ENCODE measurements at places on chromosomes 2 and 18.

GRCh38 chr2:156005999-156006712 lies 326.4 kb downstream of the NR4A2 start:
- no peak for DNase-seq

GRCh38 chr2:126658905-126659561 lies 3.1 kb downstream of the GYPC start:
- peak; percentile 93 for DNase-seq

DNA sequence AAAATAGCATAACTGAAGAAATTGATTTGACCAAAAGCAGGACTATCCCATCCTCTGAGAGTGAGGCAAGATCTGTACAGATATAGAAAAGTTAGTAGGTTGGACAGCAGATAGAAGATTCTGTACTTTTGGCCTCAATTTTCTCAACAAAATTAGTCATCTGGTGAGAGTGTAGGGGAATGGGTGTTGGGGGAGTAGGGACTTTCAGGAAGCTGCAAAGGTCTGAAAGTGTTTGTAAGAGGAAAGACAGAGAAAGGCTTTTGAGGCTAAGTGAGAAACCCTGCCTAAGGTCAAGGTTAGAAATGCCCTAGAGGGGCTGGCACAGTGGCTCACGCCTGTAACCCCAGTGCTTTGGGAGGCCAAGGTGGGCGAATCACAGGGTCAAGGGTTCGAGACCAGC lies 40.3 kb downstream of the DAPL1 start:
- no peak for DNase-seq

- no peak for DNase-seq
Measured at GRCh38 chr18:23929362-23929930, 85.1 kb upstream of the TTC39C start.

- DNase-seq = peak; percentile 53
Measured at GRCh38 chr2:109372171-109372568, 241.6 kb downstream of the SEPTIN10 start.

- DNase-seq = peak; percentile 66
Measured at GRCh38 chr2:1756456-1756855, 12.1 kb upstream of the PXDN start.

DNA sequence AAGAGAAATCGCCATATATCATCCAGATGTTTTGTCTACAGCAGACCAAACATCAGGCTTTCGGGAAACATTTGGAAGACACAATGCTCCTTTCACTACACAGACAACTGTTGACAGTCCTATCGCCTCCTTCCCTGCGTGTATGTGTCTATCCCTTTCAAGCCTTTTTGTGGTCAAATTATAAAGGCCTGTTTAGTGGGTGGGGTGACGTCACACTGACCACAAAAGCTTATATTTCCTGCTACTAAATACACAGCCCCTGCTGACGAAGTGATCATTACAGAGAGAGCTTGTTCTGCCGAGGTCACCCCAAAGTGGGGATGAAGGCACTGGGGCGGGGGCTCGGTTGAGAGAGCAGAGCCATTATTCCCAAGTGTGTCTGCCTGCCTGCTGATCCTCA lies 302.7 kb upstream of the TNP1 start:
- no peak for DNase-seq

Measured in lower leg skin (tissue), 4 donors.